ENCODE measurements at places on chromosomes 1 and 21.

- DNase-seq, result no peak
Measured at GRCh38 chr1:185670187-185670627, 64.0 kb upstream of the HMCN1 start.

- DNase-seq, result no peak
Measured at GRCh38 chr1:232834066-232834465, 28.9 kb downstream of the MAP10 start.

DNA sequence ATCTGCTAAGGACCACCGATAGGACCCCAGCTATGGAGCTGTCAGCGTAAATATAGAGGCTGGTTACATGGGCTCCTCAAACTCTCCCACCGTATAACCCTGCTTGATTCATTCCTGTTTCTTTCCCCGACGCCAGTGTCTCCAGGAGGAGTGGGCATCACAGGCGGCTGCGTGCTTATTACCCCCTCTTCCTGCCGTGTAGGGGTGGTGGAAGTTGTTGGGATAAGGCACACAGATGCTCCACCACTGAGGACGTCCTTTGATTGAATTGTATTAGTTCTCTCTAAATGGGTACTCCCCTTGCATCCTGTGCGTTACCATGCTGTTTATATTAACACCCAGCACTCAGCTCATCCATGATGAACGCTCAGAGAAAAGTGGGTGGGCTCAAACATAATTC, 104.6 kb downstream of the ZBTB18 start:
- no peak for DNase-seq

- DNase-seq, result no peak
Measured at GRCh38 chr1:11174261-11174942, 14.8 kb upstream of the ANGPTL7 start.

DNA sequence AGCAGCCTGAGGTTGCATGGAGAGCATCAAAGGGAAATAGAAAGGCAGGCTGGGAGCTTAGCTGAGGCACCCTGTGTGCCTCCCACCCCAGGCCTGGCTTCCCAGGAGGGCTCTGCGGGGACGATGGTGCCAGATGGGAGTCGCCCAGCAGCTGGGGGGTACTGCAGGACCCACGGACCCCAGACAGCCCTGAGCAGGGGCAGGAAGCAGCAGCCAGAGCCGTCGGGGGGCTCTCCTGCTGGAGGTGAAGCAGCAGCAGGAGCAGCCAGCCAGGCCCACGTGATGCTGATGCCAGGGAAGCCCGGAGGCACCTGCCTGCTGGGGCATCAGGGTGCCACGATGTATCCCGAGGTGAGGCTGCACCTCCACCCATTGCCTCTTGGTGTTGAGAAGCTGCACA, 20.4 kb downstream of the RAP1GAP start:
- no peak for DNase-seq

GRCh38 chr1:229248821-229249817, 21.8 kb upstream of the RAB4A start:
- DNase-seq, result no peak

- DNase-seq, result no peak
Measured at GRCh38 chr1:28236656-28237322, 865 bp downstream of the ATP5IF1 start.

- DNase-seq, result no peak
Measured at GRCh38 chr1:5564578-5565257, 427.5 kb downstream of the NPHP4 start.

DNA sequence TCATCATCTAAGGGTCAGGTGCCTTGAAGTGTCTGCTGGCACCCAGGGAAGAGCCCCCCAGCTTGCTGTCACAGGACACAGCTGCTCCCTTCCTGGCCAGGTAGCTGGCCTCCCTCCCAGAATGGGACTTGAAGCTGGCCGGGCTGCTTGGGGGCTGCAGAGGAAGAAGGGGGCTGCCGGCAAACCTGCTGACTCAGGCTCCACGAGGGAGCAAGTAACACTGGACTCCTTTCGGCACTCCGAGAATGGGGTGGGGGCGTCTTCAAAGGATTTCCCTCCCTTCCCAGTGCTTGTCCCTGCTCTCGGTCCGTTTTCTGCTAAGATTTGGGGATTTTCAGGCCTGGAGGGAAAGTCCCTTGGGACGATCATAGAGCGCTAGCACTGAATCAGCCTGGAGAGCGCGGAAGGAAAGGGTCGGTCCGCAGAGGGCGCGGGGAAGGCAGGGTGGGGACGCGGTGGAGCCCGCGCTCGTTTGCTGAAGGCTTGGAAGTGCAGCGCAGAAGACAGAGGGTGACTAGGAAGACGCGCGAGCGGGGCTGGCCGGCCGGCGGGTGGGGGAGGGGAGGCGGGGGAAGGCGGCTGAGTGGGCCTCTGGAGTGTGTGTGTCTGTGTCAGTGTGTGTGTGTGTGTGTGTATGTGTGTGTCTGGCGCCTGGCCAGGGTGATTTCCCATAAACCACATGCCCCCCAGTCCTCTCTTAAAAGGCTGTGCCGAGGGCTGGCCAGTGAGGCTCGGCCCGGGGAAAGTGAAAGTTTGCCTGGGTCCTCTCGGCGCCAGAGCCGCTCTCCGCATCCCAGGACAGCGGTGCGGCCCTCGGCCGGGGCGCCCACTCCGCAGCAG, at the start of gene CSF1:
Gene CSF1, plus strand, starts transcription at position 727 of the 840 bp plus-strand sequence. CDS start 175 bp downstream, outside the sequence.
- no peak for DNase-seq

DNA sequence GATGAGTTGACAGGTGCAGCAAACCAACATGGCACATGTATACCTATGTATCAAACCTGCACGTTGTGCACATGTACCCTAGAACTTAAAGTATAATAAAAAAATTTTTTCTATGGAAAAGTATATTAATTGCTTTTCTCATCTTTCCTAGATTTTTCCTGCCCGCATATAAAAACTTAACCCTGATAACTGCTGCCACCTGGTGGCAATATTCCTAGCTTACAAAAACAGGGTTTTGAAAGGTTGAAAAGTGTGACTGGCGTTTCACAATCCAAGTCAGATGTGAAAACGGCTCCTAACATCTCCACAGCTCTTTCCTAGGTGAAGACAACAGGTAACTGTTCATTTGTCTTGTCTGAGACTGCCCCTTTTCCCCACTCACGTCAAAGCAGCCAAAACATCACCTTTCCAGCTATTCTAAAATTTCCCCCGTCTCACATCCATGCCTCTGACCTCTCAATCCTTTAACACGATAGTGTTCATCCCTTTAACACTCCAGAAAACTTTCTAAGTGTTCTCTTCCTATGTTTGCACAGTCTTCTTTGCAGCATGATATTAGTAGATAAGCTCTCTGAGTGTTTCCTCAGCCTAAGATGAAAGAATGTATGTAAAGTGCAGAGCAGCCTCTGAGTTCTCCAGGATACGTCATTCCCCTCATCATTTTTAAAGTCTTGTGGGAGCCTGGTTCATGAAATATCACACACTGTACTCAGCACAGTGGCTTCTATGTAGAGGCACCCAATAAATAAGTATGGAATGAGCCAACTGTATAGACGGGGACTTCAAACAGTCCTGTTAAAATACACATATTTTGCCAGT, 27.5 kb downstream of the OVGP1 start:
- peak; percentile 36 for DNase-seq

DNA sequence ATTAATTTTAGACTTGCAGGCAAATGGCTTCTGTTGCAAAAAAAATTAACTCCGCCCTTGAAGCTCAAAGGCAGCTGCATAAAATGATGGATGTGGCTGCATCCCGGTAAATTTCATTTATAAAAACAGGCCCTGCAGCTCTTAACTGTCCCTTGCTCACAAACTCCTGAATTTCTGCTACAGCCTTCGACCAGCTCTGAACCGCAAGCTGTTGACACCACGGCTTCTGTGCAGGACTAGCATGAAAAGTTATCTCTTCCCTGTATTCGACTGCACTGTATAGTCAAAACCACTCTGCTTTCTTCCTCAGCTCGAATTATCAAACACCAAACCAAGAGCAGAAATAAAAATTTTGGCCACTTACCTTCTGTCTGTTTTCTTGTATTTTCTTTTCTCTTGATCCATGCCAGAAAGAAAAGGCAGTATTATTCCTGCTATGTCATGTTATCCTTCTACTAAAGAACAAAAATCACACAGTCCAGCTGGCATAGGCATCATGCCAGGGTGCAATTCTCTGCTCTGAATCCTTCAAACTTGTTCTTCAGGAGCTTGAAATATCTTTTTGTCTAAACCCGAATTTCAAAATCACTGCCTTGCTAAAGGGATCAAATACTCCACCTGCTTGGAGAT, 195.5 kb upstream of the NCAM2 start:
- DNase-seq, result no peak

GRCh38 chr1:226642421-226642820, 93.9 kb downstream of the STUM start:
- no peak for DNase-seq

DNA sequence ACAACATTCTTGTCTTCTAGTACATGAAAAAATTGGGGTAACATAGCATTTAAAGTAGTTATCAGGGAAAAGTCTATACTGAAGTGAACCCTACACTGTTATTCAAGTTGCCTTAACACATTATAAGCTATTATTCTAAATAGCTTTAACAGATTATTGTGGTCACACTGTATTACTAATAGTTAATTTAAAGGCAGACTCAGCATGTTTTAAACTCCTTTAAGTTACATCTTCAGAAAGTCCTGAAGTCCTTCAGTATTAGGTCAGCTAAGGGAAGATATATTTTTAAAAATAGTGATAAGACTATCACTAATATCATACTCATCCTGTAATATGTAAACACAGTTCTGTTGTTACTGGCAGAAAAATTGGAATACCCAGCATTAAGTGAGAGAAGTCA, 67.4 kb downstream of the GPR137B start:
- DNase-seq, result no peak

GRCh38 chr1:222058249-222058648, 316.4 kb upstream of the DUSP10 start:
- no peak for DNase-seq

- no peak for DNase-seq
Measured at GRCh38 chr1:106249810-106250209, 806.7 kb upstream of the PRMT6 start.

DNA sequence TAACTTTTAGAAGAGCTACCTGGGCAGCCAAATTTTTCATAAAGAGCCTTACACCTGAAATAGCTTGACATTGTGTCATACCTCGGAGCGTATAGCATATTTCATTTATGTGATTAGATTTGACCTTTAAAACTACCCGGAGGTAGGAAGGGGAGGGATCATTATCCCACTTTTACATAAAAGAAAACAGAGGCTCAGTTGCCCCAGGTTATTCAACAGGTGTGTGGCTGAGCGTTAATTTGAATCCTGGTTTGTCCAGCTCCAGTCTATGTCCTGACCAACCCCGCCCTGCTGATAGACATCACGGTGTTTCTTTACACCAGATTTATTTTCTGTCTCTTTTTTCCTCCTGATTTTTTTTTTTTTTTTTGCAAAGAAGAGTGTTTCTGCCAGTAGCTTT, 39.7 kb downstream of the PBX1 start:
- no peak for DNase-seq

DNA sequence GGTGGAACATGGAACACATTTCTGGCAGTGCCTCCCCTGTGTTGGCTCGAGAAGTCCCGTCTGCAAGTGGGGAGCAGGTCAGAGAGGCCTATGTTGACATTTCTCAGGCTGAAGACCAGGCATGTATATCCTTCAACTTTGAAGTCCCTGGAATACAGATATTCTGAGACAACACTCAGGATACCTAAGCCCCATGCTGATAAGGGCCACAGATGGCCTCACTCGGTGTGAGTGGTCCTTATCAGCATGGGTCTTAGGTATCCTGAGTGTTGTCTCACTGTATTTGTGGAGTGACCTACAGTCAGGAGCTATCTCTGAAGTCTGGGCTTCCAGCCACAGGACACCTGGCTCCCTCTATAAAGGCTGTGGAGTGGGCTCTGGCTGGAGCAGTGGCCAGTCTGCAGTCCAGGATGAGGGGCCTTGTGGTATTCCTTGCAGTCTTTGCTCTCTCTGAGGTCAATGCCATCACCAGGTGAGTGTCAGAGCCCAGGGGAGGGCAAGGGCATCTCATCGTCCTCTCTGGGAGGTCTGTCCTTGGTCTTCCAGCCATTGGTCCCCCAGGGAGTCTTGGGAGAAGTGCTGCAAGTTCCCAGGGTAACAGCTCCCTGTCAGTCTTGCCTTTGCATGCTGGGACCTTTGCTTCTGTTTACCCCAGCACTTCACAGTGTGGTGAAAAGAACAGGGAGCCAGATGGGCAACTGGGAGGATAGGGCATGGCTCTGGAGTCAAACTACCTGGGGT, 29.6 kb downstream of the PROK1 start:
- no peak for DNase-seq

DNA sequence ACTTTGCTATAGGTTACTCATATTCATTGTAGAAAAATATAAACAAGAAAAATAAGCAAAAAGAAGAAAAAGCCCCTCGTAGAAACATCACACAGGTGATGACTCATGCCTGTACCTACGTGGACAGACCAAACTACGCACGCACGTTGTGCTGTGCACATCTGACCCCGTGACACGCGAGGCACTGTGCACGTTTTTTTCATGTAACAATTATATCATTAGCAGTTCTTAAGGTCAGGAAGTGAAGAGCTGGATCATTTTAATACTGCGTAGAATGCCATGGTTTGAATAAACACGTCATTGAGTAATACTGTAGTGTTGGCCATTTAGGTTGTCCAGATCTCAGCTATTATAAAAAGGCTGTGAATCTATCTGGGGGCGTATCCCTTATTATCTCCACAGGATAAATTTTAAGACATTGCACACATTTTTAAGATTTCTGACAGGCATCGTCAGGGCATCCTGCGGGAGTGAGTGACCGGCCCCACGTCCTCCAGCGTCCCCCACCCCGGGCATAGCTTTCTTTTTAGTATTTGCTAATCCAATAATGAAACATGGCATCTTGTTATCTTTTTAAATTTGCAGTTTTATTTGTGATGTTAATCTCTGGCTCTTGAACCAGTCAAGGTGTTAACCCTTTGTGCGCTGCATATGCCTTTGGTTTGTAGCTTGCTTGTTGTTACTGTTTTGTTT, 23.4 kb upstream of the ADARB1 start:
- DNase-seq, result no peak

GRCh38 chr1:31725134-31725533, 21.3 kb upstream of the COL16A1 start:
- no peak for DNase-seq

DNA sequence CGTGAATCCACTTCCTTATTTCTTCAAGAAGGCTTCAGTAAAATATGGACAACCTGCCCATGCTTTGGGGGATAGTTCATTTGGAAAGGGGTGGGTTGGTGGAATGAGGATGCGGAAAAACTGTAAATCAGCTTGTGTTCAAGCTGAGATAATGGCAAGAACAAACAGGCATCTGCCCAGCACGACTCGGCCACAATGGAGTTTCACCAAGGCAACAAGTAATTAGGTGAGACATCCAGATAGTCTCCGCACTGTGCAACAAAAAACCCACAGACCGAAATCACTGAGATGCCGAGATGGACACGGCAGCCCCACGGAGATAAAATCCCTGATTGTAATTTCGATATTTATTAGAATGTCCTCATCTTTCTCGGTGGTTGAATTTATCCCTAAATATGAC, 455.2 kb downstream of the AJAP1 start:
- no peak for DNase-seq

Data from stimulated activated CD4-positive, alpha-beta T cell treated with anti-CD3 and anti-CD28 coated beads, Interleukin-12 subunit alpha, Interleukin-12 subunit beta, amount 100 ng/mL, for 24 hours (primary cell).